RWPE2 (cell line): ENCODE measurements at places on chromosomes 1 and 21.

DNA sequence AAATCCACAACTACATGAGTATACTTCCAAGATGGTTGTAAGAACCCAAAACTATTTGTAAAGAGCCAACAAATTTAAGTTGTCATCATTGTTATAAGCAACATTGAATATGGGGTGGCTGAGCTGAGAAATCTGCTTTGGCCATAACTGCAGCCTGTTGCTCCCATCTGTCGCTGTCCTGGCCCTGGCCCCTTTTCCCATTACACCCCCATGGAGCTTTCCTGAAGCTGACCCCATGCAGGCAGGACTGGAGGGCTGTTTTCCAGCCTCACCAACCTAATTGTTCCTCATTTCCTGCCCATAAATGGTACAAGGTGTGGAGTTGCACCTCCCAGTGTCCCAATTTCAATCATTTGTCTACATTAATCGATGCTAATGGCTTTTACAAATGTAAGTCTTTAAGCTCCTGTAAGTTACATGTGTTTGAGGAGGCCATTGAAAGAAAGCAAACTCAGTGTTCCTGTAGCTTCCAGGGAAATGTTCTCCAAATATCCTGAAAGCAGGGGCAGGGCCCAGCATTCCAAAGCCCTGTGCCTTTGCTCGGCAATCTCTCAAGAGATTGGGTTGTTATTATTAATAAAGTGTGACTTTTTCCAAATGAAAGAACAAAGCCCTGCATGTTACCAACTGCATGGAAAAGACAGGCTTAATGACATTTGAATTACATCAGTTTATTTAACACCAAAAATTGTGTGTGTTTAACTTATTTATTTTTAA is 545.9 kb downstream of the PLPP3 start:
- H3K4me1 ChIP-seq = no peaks in the 10 kb centered on the region
- no peak overlapping the region for H3K4me3 ChIP-seq
- no peak overlapping the region for H3K27ac ChIP-seq
- no peak for DNase-seq
- H3K36me3 ChIP-seq = no peaks in the 10 kb centered on the region
- no peaks in the 10 kb centered on the region for H3K27me3 ChIP-seq

DNA sequence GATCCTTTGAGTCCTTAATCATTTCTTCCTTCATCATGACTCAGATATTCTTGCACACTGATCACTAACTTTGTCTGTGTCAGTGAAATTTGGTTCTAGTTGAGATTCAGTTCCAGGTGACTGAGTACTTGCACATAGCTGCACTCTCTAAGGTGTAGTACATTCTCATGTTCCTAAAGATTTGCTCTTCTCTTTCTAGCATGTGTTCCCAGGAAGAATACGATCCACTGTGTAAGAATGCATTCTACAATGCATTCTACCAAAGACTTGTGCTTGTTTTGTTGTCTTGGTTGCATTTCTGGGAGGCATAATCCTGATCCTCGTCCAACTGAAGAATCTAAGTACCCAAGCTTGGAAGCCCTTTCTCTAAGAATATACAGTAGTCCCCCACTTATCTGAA is 104.3 kb upstream of the CDC42BPA start:
- H3K27me3 ChIP-seq = no peaks in the 10 kb centered on the region
- no peak for DNase-seq
- H3K27ac ChIP-seq = no peak overlapping the region

- H3K36me3 ChIP-seq = no peaks in the 10 kb centered on the region
- DNase-seq = no peak
- H3K4me3 ChIP-seq = no peak overlapping the region
- H3K27ac ChIP-seq = no peak overlapping the region
- H3K27me3 ChIP-seq = no peaks in the 10 kb centered on the region
Measured at GRCh38 chr1:40653851-40654537, 11.5 kb downstream of the RIMS3 start.

DNA sequence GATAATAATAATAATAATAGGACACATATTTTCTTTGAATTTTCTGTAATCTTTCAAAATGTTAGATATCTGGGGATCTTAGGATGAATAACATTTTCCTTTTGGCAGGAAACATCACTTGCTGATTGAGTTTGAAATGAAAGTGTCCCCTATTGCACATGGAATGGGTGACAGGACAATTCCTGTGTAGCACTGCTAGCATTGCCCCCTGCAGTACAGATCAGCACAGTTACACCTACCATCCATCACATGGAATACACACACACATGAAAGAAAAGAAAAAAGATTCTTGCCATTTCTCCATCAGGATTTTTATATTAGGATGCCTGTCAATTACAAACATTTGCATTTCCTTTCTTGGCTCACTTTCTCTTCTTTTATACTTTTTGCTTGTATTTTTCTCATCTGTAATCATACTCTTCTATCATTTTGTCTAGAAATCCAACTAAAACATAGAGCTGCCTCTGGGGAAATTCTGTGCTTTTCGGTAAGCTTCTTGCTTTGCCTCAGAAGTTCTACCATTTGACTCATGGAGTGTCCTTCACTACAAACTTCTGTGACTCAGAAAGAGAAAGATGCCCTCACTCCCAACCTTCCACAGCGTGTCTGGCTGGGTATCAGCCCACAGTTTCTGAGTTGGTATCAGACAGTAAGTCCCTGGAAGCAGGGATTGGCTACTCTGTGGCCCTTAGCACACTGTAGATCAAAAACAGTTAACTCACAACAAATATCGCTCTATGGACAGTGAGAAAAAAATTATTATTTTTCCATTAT is 641.2 kb downstream of the PTPRC start:
- no peak overlapping the region for H3K4me3 ChIP-seq
- no peaks in the 10 kb centered on the region; the same call in 1 of the 2 replicates for H3K36me3 ChIP-seq
- H3K27me3 ChIP-seq = no peaks in the 10 kb centered on the region

DNA sequence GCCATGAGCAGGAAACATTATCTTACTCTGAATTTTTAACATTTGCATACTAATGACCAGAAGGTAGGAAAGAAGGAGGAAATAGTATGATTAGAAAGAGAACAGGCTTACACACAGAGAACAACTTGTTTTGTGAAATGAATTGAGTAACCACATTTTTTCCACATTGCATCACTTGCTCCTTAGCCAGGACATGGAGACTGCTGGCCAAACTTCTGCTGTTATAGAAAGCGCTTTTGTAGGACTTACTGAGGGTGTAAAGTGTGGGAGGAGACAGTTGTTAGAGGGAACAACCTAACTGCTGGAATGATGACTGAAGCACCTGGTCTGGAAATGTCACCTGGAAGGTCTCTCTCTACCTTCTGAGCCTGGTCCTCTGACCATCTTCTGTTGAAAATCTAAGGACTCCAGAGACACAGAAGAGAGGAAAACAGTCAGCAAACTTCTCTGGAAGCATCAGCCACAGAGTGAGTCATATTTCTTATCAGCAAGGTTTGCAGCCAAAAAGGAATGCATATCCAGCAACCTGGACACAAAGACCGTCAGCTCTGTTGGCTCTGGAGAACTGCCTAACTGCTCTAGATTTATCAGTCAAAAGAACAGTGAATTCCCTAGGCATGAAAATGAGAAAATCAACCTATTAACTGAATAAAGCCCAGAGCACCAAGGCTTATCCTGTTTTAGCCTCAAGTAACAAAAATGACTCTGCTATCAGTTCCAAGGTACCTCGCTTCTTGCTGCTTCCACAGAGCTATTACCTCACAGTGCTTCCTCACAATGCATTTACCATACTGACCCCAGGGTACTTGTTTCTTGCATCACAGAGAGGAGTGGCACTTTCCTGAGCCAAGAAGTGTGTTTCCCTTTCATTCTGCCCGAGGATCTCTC is 88.0 kb upstream of the SLFNL1 start:
- H3K27me3 ChIP-seq = no peaks in the 10 kb centered on the region
- peak overlapping the region; percentile 91 for H3K27ac ChIP-seq
- H3K36me3 ChIP-seq = peaks cover 19% of the 10 kb centered on the region
- peak; percentile 54 for DNase-seq
- H3K4me3 ChIP-seq = no peak overlapping the region

- no peak for DNase-seq
- H3K36me3 ChIP-seq = no peaks in the 10 kb centered on the region
- H3K4me3 ChIP-seq = no peak overlapping the region
- no peaks in the 10 kb centered on the region for H3K27me3 ChIP-seq
- no peaks in the 10 kb centered on the region for H3K4me1 ChIP-seq
Measured at GRCh38 chr1:167627865-167628641, 2.0 kb upstream of the RCSD1 start.

GRCh38 chr21:41894922-41895557 is 15.9 kb upstream of the PRDM15 start:
- no peak overlapping the region for H3K27ac ChIP-seq
- no peaks in the 10 kb centered on the region for H3K27me3 ChIP-seq
- H3K36me3 ChIP-seq = peaks cover 9% of the 10 kb centered on the region
- H3K4me1 ChIP-seq = peaks cover 4% of the 10 kb centered on the region

DNA sequence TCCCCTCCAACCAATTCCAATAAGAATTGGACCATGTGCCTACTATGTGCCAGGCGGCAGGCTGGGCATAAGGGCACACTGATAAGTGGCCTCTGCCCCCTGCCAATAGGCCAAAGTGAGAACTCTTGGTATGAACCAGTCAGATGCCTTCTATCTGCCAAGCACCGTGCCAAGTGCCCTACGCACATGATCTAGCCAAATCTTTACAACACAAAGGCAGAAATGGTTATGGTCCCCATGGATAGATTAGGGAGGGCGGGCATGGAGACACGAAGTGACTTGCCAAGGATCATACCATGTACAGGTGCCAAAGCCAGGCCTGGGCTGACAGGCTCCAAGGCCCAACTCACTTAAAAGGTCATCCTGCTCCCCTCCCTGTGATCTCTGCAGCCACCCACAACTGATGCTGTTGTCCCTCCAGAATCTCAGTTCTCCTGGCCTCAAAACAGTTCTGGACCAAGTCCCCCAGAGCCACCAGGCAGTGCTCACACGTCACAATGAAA is 32.1 kb downstream of the CASZ1 start:
- no peaks in the 10 kb centered on the region for H3K36me3 ChIP-seq
- no peaks in the 10 kb centered on the region for H3K27me3 ChIP-seq
- no peak overlapping the region for H3K4me3 ChIP-seq
- no peak overlapping the region for H3K27ac ChIP-seq

GRCh38 chr1:12697397-12697796 is 18.5 kb upstream of the AADACL3 start:
- H3K27me3 ChIP-seq = no peaks in the 10 kb centered on the region
- DNase-seq = no peak
- no peaks in the 10 kb centered on the region for H3K4me1 ChIP-seq
- H3K36me3 ChIP-seq = no peaks in the 10 kb centered on the region
- no peak overlapping the region for H3K27ac ChIP-seq

DNA sequence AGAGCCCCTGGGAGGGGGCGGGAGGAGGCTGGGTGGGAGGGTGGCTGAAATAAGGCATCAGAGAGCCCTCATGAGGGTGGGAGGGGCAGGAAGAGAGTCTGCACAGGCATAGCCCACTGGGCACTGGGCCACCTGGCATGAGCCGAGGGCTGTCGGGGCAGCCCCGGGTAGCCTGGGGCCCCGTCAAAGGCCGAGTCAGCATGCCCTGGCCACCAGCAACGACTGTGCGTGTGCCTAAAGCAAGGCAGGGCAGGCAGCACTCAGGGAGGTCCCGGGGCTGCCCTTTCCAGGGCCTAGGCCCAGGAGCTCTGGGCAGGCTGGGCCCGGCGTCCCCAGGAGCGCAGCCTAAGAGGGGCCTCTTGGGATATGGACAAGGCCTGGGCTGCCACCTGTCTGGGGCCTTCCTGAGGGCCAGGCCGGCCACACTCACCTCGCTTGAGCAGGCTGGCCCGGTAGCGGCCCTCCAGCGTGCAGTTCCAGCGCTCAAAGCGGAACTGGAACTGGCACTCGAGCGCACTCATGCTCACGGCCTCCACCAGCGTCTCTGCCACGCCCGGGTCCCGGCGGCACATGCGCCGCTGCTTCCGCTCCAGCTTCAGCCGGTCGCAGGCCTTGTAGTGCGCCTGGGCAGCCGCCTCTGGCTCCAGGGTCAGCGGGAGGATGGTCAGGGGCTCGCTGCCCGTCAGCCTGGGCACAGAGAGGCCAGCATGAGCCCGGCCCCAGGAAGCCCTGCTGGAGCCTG is 22.7 kb downstream of the WNT9A start:
- H3K27ac ChIP-seq = no peak overlapping the region
- H3K4me3 ChIP-seq = no peak overlapping the region
- no peaks in the 10 kb centered on the region for H3K36me3 ChIP-seq
- no peaks in the 10 kb centered on the region for H3K27me3 ChIP-seq

- H3K27me3 ChIP-seq = no peaks in the 10 kb centered on the region
- peaks cover 16% of the 10 kb centered on the region for H3K4me1 ChIP-seq
- no peaks in the 10 kb centered on the region for H3K36me3 ChIP-seq
- peak overlapping the region; percentile 82 for H3K27ac ChIP-seq
- no peak overlapping the region for H3K4me3 ChIP-seq
Measured at GRCh38 chr1:241482761-241483250, 36.7 kb downstream of the FH start.

- DNase-seq = no peak
- no peaks in the 10 kb centered on the region for H3K27me3 ChIP-seq
- peaks cover 28% of the 10 kb centered on the region for H3K4me1 ChIP-seq
- peak overlapping the region; percentile 72 for H3K27ac ChIP-seq
Measured at GRCh38 chr1:119648620-119649004, 546 bp upstream of the ZNF697 start.

GRCh38 chr1:98399218-98399617 is 262.3 kb upstream of the SNX7 start:
- H3K27me3 ChIP-seq = no peaks in the 10 kb centered on the region
- no peaks in the 10 kb centered on the region for H3K36me3 ChIP-seq
- H3K4me3 ChIP-seq = no peak overlapping the region
- H3K4me1 ChIP-seq = no peaks in the 10 kb centered on the region
- DNase-seq = no peak

- H3K36me3 ChIP-seq = no peaks in the 10 kb centered on the region
- no peak overlapping the region for H3K27ac ChIP-seq
- H3K4me3 ChIP-seq = no peak overlapping the region
- no peaks in the 10 kb centered on the region for H3K27me3 ChIP-seq
- DNase-seq = no peak
- H3K4me1 ChIP-seq = peaks cover 10% of the 10 kb centered on the region
Measured at GRCh38 chr1:116277840-116278540, 95.1 kb upstream of the ATP1A1 start.

GRCh38 chr1:186923486-186923885 is 94.7 kb downstream of the PLA2G4A start:
- H3K4me3 ChIP-seq = no peak overlapping the region
- no peak for DNase-seq
- H3K27ac ChIP-seq = no peak overlapping the region
- H3K27me3 ChIP-seq = no peaks in the 10 kb centered on the region
- no peaks in the 10 kb centered on the region for H3K36me3 ChIP-seq

GRCh38 chr1:21669258-21670058 is at the start of gene RAP1GAP:
TSS of gene RAP1GAP (minus strand) at chr1:21669357. CDS start at chr1:21620032, 49,325 bp downstream.
- DNase-seq = no peak
- H3K27ac ChIP-seq = no peak within 1 kb of the TSS
- H3K36me3 ChIP-seq = no peaks in the 10 kb centered on the region
- no peaks in the 10 kb centered on the region for H3K4me1 ChIP-seq
- peaks cover 17% of the 10 kb centered on the region for H3K27me3 ChIP-seq

GRCh38 chr1:44327679-44328491 is 27.2 kb downstream of the ERI3 start:
- H3K4me3 ChIP-seq = no peak overlapping the region
- peak overlapping the region; percentile 94 for H3K27ac ChIP-seq
- H3K27me3 ChIP-seq = no peaks in the 10 kb centered on the region
- peaks cover 31% of the 10 kb centered on the region for H3K4me1 ChIP-seq
- no peaks in the 10 kb centered on the region for H3K36me3 ChIP-seq

GRCh38 chr1:200415227-200415626 is 5.4 kb upstream of the ZNF281 start:
- no peak for DNase-seq
- no peak overlapping the region for H3K4me3 ChIP-seq
- H3K36me3 ChIP-seq = no peaks in the 10 kb centered on the region
- peaks cover 53% of the 10 kb centered on the region for H3K4me1 ChIP-seq

GRCh38 chr1:46219551-46220520 is 16.7 kb downstream of the LURAP1 start:
- no peak overlapping the region for H3K4me3 ChIP-seq
- H3K36me3 ChIP-seq = peaks cover 9% of the 10 kb centered on the region; the same call in 1 of the 2 replicates
- no peaks in the 10 kb centered on the region for H3K27me3 ChIP-seq
- DNase-seq = no peak

- no peak overlapping the region for H3K4me3 ChIP-seq
- peak; percentile 30 for DNase-seq
- no peak overlapping the region for H3K27ac ChIP-seq
Measured at GRCh38 chr1:86104606-86105532, 51.7 kb downstream of the COL24A1 start.
